ENCODE measurements at places on chromosomes 11 and 22. TPM values are rescaled to one million over a fixed set of nuclear protein-coding genes. Genes with fewer than 3 reads are reported as not detected.

GRCh38 chr22:44548981-44549380, 50.9 kb upstream of the RTL6 start:
- no peak for DNase-seq

- DNase-seq: no peak
Observed at GRCh38 chr11:87517351-87517750, 479.6 kb downstream of the TMEM135 start.

DNA sequence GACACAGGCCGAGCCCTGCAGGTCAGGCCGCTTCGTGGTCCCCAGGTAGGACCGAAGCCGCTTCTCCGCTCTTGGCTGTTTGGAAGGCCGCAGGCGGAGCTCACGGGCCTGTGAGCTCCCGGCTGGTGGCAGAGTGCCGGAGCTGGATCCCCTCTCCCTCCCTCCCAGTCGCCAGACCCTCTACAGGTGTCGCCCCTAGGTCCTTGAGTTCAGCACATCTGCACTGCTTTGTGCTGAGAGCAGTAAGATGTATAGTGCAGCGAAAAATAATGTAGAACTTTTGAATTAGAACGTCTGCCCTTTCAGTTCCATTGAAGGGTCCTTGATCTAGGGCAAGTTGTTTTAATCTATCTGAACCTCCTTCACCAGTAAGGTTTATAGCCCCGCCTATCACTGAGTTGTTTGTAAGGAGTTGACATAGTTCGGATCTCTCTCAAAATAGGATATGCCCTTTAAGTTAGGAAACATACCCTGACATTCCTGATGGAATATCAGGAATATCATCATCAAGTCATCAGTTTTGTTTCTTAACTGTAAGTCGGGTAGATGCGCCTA, 419 bp downstream of the ANKRD49 start:
- DNase-seq: no peak

CFAP300 gene
- polyA plus RNA-seq: 6.5 TPM

ZP1 gene
- not detected for polyA plus RNA-seq

CALCA gene
- 15.2 TPM for polyA plus RNA-seq

WT1 gene
- 254 TPM for polyA plus RNA-seq

C11orf87 gene
- 0.17 TPM for polyA plus RNA-seq
